Calu3 (cell line): ENCODE measurements at places on chromosomes 1 and 21. TPM values are rescaled to one million over a fixed set of nuclear protein-coding genes. Genes with fewer than 3 reads are reported as not detected.

DNA sequence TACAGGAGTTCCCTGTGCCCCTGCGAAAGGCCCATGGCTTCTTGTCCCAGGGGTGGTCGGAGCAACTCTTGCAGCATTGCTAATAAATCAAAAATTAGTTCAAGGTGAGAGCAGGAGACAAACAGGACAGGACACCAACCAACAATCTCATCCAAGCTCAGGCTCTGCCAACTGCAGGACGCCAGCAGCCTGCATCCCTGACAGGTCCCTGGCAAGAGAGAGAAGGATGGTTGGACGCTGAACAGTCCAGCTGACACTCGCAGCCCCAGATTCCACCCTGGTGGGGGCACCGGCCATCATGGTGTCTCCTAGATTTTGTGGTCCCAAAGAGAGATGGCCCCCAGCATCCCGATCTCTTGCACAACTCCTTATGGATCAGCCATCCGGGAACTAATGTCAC, 142.1 kb upstream of the VAMP3 start:
- no peak for DNase-seq

The ZNF684 gene
- total RNA-seq: 4.5 and 5.1 TPM in 2 replicates

The MAST2 gene
- total RNA-seq: 31.4 and 36.2 TPM in 2 replicates

DNA sequence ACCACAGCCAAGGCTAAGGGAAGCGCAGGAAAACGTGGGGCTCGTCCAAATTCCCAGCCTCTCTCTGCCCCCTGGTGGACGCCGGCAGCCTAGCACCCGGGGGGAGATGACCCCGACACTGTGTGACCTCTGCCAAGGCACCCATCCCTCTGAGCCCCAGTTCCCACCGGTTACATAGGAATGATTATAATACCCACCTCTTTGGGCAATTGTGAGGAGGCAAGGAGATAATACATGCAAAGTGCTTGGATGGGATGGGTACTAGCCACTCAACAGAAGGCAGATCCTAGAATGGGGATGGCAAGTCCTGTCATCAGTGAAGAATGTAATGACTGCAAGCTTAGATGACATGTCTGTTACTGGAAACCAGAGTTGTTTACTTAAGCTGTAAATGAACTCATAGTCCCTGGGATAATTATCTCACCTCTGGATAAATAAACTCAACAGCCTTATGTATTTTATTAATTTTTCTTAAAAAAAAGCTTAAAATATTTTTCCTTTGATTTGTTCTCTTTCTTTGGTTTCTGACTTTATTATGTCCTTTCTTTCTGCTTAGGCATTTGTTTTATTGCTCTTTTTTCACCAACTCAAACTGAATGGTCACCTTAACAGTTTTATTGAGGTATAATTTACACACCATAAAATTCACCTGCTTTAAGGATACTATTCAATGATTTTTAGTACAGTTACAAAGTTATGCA, 11.3 kb upstream of the BMP8B start:
- DNase-seq: peak; percentile 82

The C1orf116 gene
- total RNA-seq: 106 and 124 TPM in 2 replicates

- DNase-seq: no peak
These were observed 13.1 kb upstream of the PTP4A2 start for GRCh38 chr1:31951276-31951675.

The OR10J1 gene
- not detected in 2 replicates for total RNA-seq

The TAL1 gene
- total RNA-seq: not detected in 2 replicates

The MAPKAPK2 gene
- 93.7 and 96.2 TPM in 2 replicates for total RNA-seq

The IFI44L gene
- 82.0 and 230 TPM in 2 replicates for total RNA-seq

DNA sequence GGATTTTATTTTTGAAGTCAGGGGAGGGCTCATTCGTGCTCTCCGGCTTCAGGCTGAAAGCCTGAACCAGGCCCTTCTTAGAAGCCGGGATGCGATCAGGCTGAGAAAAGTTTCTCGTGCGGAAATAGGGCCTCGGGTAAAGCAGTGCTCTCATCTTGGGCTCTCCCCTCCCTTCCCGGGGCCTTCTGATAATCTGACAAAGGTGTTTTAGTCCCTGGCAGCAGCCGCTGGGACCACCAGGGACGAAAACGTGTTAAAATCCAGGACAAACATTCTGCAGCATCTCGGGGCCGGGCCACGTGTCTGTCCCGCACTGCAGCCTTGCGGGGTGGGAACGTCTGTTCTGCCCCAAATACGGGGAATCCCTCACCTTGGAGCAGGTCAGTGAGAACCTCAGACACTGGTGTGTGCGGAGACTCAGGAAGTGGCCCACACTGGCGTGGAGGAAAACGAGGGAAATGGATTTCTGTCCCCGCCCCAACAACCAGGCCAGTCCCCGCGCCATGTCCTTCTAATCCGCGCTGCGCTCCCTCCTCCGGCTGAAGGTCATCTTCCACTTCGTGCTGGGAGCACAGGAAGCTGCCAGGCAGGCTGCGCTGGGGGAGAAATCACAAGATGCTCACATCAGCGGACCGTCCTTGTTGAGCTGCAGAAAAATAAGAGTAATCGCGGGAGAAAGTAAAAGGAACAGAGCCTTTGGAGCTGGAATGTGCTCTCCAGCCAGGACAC, 16.6 kb upstream of the AJAP1 start:
- no peak for DNase-seq

The SMCP gene
- not detected in 2 replicates for total RNA-seq

The PLPP3 gene
- 17.4 and 18.9 TPM in 2 replicates for total RNA-seq

DNA sequence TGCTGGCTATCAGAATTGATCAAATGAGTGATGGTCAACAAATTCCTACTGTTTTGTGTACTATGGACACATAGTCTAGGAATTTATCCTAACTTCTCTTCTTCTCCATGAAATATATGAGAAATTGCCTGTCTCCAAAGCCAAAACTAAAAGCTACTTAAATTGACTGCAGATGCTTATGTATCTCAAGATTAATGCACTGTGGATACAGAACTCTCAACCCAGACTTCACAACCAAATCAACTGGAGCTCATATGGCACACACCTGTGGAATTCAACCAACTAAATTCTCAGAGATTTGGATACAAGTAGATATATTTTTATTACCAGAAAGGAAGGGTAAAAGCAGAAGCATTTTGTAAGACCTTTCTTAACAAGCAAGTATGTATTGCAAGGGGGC, 566.1 kb downstream of the LTN1 start:
- no peak for DNase-seq

DNA sequence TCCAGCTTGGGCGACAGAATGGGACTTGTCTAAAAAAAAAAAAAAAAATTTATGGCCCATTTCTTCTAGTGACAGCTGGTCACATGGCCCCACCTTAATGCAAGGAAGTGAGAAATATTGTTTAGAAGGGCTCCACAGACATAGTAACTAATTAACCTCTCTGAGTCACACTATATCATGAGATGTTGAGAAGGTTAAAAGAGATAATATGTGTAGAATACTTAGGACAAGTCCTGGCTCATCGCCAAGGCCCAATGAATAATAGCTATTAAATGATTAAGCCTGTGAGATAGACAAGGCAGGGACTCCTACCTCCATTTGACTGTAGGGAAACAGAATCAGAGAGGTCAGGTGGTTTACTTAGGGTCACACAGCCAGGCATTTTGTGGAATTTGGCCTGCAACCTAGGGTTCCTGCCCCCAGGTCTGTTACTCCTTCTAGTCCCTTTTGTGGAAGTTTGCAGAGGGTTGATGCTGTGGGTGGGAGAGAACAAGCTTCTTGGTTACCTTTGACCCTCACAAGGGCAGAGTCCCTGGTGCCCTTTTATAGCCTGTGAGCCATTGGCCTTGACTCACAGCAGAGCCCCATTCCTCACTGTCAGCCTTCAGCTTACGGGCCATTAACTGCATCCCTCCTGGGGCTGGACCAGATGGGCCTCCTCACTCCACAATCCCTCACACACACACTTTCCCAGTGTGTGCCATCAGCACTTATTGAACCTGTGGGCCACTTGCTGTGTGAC, 48.5 kb downstream of the OPRD1 start:
- peak; percentile 76 for DNase-seq

DNA sequence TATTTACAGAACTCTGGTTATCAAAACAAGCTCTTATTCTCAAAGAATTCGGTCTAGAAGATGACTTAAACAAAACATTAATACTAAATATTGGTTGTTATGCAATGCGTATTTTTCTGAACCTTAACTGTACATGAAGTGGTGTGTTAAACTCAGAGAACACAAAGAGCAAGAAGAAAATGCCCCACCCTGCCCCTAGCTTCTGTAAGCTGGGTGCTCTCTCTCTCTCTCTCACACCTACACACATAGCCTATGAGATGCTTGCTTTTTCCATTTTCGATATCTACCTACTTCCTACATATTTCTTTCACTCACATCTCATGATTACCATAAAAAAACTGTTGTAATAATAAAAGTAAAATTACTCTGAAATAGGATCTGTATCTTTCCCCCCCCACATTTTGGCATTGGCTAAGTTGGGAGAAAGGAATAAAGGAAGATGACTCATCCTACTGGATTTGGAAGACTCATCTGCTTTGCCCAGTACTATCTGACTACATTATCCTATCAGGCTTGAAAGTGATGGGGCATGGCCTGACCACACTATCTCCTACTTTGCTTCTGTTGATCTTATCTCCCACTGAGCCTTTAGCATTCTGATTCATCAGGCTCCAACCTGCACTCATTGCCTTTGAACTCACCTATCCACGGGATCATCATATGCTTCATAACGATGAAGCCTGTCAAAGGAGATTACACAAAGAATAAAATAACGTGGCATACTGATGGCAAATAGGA, 2.9 kb downstream of the CRYZ start:
- DNase-seq: no peak

The SSX2IP gene
- total RNA-seq: 23.2 and 28.0 TPM in 2 replicates

GRCh38 chr1:226378071-226378470, 29.8 kb downstream of the PARP1 start:
- no peak for DNase-seq

- DNase-seq: no peak
These were observed 25.9 kb downstream of the SZRD1 start for GRCh38 chr1:16392740-16393569.

The AJAP1 gene
- not detected in 2 replicates for total RNA-seq
